ENCODE measurements at places on chromosomes 16 and 17. TPM values are rescaled to one million over a fixed set of nuclear protein-coding genes. Genes with fewer than 3 reads are reported as not detected.

DNA sequence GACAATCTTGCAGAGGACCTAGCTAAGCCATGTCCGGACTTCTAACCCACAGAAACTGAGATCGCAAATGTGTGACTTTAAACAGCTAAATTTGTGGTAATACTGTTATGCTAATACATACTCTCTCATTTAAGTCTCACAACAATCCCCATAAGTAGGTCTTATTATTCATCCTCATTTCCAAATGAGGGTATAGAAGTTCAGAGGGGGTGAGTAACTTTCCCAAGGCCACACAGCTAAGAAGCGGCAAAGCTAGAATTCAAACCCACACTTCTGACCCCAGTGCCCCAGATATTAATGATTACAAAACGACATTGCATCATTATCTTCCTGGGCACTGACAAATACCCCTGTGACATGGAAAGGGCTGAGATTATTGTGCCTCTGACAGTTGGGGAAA, 81.4 kb downstream of the CNGB1 start:
- no peak overlapping the region for H3K27ac ChIP-seq
- H3K36me3 ChIP-seq, result no peaks in the 10 kb centered on the region
- H3K4me1 ChIP-seq, result no peaks in the 10 kb centered on the region
- no peaks in the 10 kb centered on the region for H3K27me3 ChIP-seq
- DNase-seq, result no peak
- H3K4me3 ChIP-seq, result no peak overlapping the region

GRCh38 chr17:40303708-40304551, 5.0 kb upstream of the RARA start:
- no peak for DNase-seq
- H3K27ac ChIP-seq, result no peak overlapping the region
- H3K4me1 ChIP-seq, result peaks cover 18% of the 10 kb centered on the region
- no peaks in the 10 kb centered on the region for H3K27me3 ChIP-seq

KRT17 gene
- total RNA-seq, result 360 TPM

HSD11B2 gene
- total RNA-seq, result 11.4 TPM

GRCh38 chr17:5826384-5826783, 242.1 kb upstream of the NLRP1 start:
- H3K36me3 ChIP-seq, result no peaks in the 10 kb centered on the region
- DNase-seq, result no peak
- no peak overlapping the region for H3K4me3 ChIP-seq
- H3K27ac ChIP-seq, result no peak overlapping the region
- H3K4me1 ChIP-seq, result no peaks in the 10 kb centered on the region

GNG13 gene
- not detected for total RNA-seq

DNA sequence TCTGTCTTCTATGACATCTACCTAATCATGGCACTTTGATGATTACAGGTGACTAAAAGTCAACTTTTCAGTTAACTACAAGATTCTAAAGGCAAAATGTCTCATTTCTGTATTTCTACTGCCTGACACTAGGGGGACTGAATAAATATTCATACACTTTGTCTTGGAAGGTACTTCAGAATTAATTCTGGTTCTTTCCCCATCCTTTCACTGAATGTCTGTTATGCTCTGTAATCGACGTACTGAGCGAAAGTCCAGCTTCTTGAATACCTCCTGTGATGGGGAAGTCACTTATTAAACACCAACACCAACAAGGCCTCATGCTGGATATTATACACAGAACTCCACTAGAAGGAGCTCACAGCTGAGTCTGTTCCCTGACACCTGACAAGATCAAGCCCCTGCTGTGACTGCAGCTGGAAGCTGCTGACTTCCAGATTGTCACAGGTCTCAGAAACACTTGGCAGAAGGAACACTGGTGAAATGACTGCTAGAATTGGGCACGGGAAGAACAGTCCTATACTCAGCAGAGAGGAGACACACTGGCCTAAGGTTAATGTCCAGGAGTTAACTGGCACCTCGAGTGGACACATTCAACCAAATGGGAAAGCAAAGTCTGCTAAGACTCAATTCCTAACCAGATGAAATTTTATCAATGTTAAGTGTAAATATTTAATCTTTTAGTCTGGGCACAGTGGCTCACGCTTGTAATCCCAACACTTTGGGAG, 31.9 kb downstream of the CMC2 start:
- H3K4me1 ChIP-seq, result peaks cover 4% of the 10 kb centered on the region
- no peaks in the 10 kb centered on the region for H3K27me3 ChIP-seq
- H3K27ac ChIP-seq, result no peak overlapping the region
- DNase-seq, result no peak
- H3K4me3 ChIP-seq, result no peak overlapping the region

- no peak for DNase-seq
- no peak overlapping the region for H3K27ac ChIP-seq
- no peaks in the 10 kb centered on the region for H3K27me3 ChIP-seq
- no peak overlapping the region for H3K4me3 ChIP-seq
- no peaks in the 10 kb centered on the region for H3K36me3 ChIP-seq
These were observed 3.5 kb downstream of the FMNL1 start for GRCh38 chr17:45225051-45225700.

- no peaks in the 10 kb centered on the region for H3K4me1 ChIP-seq
- no peak for DNase-seq
- no peaks in the 10 kb centered on the region for H3K36me3 ChIP-seq
- peak overlapping the region; percentile 71 for H3K27ac ChIP-seq
- no peaks in the 10 kb centered on the region for H3K27me3 ChIP-seq
These were observed 481 bp downstream of the CNTROB start for GRCh38 chr17:7932483-7932891.

RHBDL1 gene
- 4.9 TPM for total RNA-seq

- H3K4me1 ChIP-seq, result no peaks in the 10 kb centered on the region
- H3K27me3 ChIP-seq, result no peaks in the 10 kb centered on the region
- H3K27ac ChIP-seq, result no peak overlapping the region
- H3K36me3 ChIP-seq, result no peaks in the 10 kb centered on the region
- H3K4me3 ChIP-seq, result no peak overlapping the region
- DNase-seq, result no peak
These were observed 18.1 kb upstream of the NUP93 start for GRCh38 chr16:56711862-56712261.

AANAT gene
- total RNA-seq, result not detected

TMEM204 gene
- 33.9 TPM for total RNA-seq

ZNF385C gene
- total RNA-seq, result 2.3 TPM

- no peak overlapping the region for H3K4me3 ChIP-seq
- no peaks in the 10 kb centered on the region for H3K4me1 ChIP-seq
- no peak for DNase-seq
- no peaks in the 10 kb centered on the region for H3K27me3 ChIP-seq
- no peak overlapping the region for H3K27ac ChIP-seq
- no peaks in the 10 kb centered on the region for H3K36me3 ChIP-seq
These were observed 23.9 kb downstream of the KLHDC4 start for GRCh38 chr16:87741700-87742415.

GRCh38 chr17:60630352-60630751, 30.4 kb downstream of the PPM1D start:
- no peaks in the 10 kb centered on the region for H3K36me3 ChIP-seq
- DNase-seq, result peak; percentile 17
- H3K4me3 ChIP-seq, result no peak overlapping the region
- H3K27me3 ChIP-seq, result no peaks in the 10 kb centered on the region

DNA sequence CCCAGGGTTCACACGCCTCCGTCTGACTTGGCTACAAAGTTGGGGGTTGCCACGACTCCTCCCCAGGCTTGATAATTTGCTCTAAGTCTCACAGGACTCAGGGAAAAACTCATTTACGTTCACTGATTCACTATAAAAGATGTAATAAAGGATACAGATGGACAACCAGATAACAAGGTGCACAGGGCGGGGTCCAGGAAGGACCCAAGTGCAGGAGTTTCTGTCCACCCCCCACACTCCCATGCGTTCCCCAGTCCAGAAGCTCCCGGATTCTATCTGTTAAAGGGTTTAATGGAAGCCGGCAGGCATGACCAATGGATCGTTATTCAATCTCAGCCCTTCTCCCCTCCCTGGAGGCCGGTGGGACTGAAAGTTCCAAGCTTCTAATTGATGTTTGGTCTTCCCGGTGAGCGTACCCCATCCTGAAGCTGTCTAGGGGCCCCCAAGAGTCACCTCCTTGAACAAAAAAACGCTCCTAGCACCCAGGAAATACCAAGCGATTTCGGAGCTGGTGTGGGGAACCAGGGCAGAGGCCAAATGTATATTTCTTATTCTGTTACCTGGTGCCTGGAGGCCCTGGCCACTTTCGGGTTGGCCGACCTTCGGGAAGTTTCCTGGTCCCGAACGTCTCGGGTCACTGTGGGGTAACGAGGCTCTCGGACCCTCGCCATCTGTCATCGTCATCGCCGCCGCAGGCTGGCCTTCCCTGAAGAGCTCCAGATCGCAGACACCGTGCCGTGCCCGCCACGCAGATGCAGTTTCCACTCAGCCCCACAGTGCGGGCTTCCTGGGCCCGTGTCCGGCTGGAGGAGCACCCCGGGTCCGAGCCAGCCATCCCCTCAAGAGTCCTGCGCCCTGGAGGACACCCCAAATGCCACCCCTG, 13.5 kb upstream of the METRNL start:
- no peak for DNase-seq
- H3K4me1 ChIP-seq, result no peaks in the 10 kb centered on the region
- no peaks in the 10 kb centered on the region for H3K36me3 ChIP-seq

DNA sequence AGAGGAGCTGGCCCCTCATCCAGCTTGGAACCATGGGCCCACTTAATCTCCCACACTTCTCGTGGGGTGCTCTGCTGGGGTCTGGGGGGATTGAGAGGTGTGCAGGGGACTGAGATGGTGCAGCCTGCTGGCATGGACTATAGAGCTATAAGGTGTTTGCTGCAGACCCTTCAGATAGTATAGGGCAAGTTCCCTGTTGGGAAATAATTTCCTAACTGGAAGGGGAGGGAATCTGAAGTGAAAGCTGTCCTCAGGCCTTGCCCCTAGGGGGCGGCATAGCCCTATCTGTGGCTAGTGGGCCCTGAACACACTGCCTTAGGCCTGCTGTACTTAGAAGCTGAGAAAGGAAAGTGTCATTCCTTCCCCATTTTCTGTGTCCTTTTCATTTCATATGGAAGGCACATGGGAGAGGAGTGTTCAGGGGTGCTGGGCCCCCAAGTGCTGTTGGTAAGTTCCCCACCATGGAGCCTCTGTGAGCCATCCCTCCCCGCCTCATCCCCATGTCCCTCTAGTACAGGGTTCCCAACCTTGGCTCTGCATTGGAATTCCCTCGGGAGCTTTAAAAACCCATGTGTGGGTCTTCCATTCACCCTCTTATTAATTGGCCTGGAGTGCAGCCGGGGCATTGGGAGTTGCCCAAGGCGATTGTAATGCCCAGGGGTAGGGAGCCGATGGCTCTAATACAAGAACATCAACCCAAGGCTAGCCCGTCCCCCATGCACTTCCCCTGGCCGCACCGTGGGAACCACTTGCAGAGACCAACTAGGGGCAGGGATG, 19.7 kb downstream of the GOSR2 start:
- H3K27me3 ChIP-seq, result no peaks in the 10 kb centered on the region
- H3K36me3 ChIP-seq, result no peaks in the 10 kb centered on the region
- DNase-seq, result peak; percentile 42
- no peak overlapping the region for H3K27ac ChIP-seq
- no peak overlapping the region for H3K4me3 ChIP-seq

EVPLL gene
- total RNA-seq, result 1.7 TPM

DNA sequence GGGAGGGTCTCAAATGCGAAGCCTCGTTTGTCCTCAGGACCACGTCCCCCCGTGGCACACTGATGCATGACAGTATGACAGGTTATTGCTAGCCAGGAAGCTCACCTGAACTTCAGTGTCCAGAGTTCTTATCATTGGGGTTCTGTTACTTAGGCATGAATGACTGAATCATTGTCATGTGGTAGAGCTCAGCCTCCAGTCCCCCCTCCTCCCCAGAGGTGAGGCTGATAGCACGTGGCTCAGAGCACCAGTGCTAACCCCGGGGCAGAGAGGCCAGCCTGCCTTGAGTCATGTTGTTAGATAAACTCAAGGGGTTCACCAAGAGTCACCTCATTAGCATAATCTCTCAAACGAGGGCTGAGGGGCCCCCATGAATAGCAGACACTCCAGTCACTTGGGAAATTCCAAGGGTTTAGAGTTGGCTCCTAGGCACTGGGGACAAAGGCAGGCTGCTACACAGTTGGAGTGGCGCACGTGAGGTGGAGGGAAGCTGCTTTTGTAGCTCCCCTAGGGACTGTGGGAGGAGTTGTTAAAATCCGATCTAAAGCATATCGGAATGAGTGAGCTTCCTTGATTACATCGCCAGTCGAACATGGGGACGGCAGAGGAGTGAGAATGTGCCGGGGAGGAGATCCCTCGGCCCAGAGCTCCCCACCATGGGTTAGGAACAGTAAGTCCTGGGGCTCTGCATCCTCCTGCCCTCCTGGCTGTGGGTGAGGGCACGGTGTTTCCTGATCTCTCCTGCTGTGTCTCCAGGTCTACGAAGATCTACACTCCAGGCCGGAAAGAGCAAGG, 18.2 kb downstream of the DHX38 start:
- H3K36me3 ChIP-seq, result peaks cover 29% of the 10 kb centered on the region
- H3K4me3 ChIP-seq, result no peak overlapping the region
- H3K27me3 ChIP-seq, result no peaks in the 10 kb centered on the region
- DNase-seq, result no peak

DYNLRB2 gene
- total RNA-seq, result 43.5 TPM

GRCh38 chr17:77846531-77847085, 111.9 kb upstream of the TNRC6C start:
- no peak overlapping the region for H3K4me3 ChIP-seq
- DNase-seq, result no peak
- H3K27me3 ChIP-seq, result no peaks in the 10 kb centered on the region

GRCh38 chr16:67641779-67642708, 2.9 kb upstream of the CARMIL2 start:
- no peak overlapping the region for H3K4me3 ChIP-seq
- H3K27me3 ChIP-seq, result peaks cover 9% of the 10 kb centered on the region
- H3K27ac ChIP-seq, result no peak overlapping the region
- peak; percentile 67 for DNase-seq

DNA sequence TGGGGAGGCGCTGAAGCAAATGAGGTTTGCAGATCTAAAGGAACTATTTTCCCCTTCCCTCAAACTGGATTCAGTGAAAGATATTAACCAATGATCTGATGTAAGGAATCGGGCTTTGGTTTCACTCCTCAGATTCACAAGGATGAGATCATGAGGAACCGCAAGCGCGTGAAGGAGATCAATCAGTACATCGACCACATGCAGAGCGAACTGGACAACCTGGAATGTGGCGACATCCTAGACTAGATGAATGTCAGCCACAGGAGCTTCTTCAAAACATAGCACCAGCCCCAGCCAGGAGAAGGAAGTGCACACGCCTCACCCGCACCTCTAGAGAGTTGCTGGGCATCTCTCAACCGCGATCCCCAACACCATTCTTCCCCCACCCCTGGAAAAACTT, 22.5 kb downstream of the ATPAF2 start:
- DNase-seq, result no peak
- H3K36me3 ChIP-seq, result no peaks in the 10 kb centered on the region
- H3K4me1 ChIP-seq, result no peaks in the 10 kb centered on the region
- no peak overlapping the region for H3K27ac ChIP-seq
- no peaks in the 10 kb centered on the region for H3K27me3 ChIP-seq
- no peak overlapping the region for H3K4me3 ChIP-seq

- no peaks in the 10 kb centered on the region for H3K36me3 ChIP-seq
- H3K4me3 ChIP-seq, result no peak overlapping the region
- H3K27me3 ChIP-seq, result no peaks in the 10 kb centered on the region
- DNase-seq, result no peak
- H3K27ac ChIP-seq, result no peak overlapping the region
These were observed 11.2 kb downstream of the TFAP4 start for GRCh38 chr16:4261557-4262172.
